ENCODE measurements at places on chromosomes 1 and 21.

DNA sequence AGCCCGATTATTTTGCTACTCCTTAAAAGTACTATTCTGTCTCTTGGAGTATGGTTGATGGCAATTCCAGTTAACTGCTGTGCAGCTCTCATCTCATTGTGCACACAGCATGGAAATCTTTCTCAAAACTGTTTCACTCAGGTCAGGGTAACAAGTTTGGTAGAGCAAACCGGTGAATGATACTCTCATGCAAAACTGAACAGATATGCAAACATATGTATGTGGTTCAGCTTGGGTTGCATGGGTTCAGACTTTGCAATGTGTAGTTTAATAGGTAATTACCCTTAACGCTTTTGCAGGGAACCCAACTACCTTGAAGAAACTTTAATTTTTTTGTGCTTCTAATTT lies 2.2 kb downstream of the GADD45A start:
- peak; percentile 32 for DNase-seq

DNA sequence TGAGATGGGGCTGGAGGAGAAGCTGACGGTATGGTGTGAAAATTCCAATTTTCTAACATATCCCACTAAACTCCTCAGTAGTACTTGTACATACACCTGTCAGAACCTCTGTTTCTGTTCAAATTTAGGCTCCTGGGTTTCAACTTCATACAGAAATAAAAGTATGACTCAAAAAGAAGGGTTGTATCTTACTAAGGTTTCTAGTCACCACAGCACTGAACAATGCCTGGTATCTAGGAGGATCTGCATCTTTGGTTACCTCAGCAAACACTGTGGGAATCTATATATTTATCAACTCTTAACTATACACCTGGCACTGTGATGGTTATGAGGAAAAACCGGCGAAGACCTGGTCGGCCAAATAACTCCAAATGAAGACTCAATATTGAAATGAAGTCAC lies 13.8 kb downstream of the RBM34 start:
- no peak for DNase-seq

GRCh38 chr1:93995837-93996536 lies 86.8 kb upstream of the GCLM start:
- no peak for DNase-seq

DNA sequence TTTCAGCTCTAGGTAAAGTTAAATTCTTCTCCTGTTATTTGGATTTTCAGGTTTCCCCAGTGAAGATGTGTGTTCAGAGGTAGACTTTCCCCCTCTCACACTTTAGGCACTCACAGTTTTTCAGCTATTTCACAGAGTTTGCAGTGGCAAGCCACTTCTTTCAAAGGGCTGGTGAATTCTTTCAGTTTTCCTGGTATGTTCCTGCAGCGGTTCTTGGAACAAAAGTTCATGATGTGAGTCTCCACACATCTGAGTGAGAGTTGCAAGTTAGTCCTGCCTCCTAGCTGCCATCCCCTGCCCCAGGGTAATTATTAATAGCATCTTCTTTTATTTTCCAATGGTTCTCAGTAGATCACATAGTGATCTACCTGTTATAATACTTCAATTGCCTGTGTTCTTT lies 27.3 kb upstream of the CD84 start:
- DNase-seq, result no peak

DNA sequence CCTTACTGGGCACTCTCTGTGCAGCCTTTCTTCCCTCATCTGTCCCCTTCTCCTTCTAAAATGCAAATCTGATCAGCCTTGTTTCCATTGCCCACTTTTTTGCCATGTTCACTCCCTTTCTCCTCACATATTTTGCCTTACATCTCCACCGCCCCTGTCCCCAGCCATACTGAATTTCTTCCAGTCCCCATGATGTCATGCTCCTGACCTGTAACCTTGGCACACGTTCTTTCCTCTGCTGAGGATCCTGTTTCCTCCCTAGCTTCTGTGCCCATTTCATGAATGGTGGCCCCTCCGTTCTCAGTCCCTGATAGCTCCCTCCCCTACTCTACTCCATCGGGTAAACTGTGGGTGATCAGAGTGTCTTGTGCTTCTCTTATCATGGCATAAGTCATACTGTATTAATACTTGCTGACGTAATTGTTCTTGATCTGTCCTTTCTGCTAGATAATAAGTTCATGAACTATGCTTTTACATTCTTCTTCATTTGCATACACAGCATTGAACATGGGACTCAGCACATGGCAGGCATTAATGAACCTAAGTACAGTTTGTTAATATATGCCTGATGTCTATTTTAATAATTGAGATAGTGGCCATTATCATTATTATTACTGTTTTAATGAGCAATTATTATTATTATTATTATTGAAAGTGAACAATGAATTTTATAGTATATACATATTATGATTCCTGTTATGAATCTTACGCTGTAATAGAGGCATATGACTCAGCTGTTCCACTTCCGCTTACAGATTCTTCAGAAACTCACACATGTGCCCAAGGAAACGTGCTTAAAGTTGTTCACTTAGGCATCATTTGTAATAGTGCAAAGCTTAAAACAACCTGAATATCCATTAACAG lies 28.5 kb downstream of the MAP3K21 start:
- no peak for DNase-seq

DNA sequence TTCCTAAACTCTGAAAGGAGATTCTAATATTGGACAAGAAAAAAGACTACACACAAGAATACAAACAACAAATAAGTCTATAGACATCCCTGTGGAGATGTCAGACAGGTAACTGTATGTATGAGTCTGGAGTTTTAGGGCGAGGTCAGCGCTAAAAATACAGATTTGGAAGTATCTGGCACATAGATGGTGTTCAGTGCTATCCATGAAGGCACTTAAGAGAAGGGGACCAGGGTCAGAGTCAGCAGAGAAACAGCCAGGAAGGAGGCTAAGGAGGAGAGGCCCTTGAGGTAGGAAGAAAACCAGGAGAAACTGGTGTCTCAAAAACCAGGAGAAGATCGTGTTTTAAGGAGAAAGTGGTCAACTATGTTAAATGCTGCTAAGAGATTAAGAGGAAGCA lies 18.1 kb downstream of the ZMPSTE24 start:
- DNase-seq, result no peak

DNA sequence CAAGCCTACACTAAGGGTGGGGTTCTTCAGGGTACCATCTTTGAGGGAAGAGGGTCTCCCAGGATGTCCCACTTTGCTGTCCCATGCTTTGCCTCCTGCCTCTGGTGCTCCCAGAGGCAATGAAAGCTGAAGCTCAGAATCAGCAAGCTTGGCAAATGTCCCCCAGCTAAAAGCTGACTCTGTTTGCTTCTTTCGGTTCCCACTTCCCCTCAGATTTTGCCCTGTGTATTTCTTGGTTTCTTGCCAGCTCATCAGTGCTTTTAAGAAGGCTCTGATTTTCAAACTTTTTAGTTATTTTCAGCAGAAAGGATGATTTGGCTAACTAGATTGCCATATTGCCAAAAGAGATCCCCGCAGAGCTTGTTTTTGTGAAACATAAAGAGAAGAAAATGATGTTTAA lies 33.1 kb upstream of the COG2 start:
- no peak for DNase-seq

- no peak for DNase-seq
Observed at GRCh38 chr1:47908258-47908657, 88.9 kb downstream of the TRABD2B start.

Data from large intestine (tissue), 12 donors.